D341Med (cell line): ENCODE measurements at places on chromosomes 4 and X.

DNA sequence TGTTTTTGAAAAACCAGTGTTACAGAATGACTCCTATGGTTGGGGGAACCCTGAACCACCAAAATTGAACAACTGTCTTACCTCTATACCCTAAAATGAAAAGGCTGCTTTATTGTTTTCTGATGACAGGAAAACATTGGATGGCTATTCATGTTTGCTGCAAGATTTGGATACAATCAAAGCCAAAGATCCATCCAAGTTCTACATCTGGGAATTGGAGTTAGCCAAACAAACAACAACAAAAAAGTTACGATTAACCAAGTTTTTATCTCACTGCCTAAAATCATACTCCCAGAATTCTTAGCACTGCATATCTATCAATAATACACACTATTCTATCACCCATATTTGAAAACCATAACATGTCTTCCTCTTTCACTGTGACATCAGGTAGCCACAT, 349.7 kb upstream of the SLC7A11 start:
- DNase-seq, result no peak

DNA sequence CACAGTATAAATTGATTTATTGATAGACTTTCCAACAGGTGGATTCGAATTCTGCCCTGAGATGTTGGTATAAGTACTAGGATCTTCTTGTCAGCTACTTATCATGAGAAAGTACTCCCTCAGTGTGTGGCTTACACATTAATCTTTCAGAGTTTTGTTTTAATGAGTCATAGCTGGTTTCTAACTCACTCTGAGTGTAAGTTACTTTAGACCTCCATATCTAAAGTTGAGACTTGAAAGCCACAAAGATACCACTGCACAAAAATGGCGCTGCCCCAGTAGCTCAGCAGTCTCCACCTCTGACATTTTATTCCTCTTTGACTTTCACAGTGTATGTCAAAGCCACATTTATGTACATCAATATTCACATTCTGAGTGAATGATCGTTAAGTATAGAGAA, 318.5 kb downstream of the ARAP2 start:
- DNase-seq, result no peak

DNA sequence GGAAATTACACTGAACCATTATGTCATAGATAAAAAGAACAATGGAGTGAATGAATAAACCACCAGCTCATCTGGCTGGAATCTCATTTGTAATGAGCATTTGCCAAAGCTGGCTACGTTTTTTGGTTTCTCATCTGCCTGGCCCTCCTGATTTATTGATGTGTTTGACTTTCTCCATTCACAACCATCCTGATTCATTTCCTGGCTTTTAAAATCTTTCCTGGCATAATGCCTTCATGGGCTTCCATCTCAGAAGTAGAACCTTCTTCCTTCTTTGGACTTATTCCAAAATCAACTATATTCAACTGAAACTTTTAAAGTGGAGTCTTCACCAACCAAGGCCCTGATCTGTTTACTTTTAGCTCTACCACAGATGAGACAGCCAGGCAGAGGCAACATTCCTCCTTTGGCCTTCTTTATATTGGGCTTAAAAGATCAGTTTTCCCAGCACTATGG, 36.0 kb upstream of the ARSJ start:
- DNase-seq, result no peak

DNA sequence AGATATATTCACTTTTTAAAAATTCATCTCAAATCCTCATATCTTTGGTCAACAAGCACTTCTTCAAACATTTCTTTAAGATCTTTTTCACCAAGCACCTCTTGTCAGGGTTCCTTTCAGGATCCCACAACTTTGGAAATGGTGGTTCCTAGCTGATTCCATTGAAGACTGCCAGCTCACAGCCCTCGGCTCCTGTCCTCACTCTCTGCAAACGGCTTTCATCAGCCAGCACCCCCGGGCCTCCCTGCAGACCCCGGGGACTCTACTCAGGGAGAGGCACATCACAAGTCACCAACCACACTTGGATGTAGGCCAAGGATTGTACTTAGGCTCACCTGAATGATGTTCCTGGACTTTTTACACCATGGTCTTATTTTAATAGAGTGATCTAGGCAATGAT, 20.0 kb downstream of the ZBTB33 start:
- no peak for DNase-seq

DNA sequence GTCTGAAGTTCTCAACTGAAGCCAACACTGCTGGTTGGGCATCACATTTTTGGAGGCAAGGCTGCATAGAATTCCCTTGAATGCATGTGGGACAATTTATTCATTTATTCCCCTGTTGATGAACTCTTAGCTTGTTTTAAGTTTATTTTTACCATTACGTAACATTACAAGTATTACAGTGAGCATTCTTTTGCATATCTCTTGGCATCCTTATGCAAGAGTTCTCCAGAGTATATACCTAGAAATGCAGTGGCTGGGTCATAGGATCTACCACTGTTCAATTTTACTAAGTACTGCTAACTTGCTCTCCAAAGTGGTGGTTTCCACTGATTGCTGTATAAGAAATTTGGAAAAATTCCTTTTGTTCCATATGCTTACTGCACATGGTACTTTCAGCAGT, 66.5 kb downstream of the UCHL1 start:
- DNase-seq, result no peak

- peak; percentile 66 for DNase-seq
These were observed 740 bp upstream of the NPY2R start for GRCh38 chr4:155207534-155208257.

- no peak for DNase-seq
These were observed 84.2 kb downstream of the CNOT6L start for GRCh38 chr4:77734928-77735327.

GRCh38 chrX:72498782-72499181, 73.9 kb downstream of the HDAC8 start:
- DNase-seq, result no peak

DNA sequence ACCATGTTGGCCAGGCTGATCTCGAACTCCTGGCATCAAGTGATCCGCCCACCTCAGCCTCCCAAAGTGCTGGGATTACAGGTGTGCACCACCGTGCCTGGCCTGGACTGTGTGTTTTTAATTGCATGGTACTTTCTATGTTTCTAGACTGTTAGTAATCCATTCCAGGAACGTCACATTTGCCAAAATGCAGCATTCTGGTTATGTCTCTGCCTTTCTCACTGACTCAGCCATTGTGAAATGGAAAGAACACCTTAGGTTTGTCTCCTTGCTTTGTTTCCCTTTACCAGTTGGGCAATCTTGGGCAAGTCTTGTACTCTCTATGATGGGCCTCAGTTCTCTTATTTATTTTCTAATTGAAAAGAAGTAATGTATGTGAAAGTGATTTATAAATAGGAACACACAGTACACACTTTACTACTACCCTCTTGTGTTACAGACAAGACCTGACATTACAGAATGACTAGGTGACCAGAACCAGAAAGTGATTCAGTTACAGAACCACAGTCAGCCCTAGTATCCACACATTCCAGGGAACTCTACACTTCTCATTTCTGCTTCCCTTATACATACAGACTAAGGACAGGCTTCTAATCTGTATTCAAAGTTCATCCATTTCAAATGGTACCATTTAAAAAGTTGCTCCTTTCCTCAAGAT, 187.1 kb downstream of the MGST2 start:
- no peak for DNase-seq

GRCh38 chrX:123648028-123648810, 84.6 kb downstream of the THOC2 start:
- peak; percentile 46 for DNase-seq

DNA sequence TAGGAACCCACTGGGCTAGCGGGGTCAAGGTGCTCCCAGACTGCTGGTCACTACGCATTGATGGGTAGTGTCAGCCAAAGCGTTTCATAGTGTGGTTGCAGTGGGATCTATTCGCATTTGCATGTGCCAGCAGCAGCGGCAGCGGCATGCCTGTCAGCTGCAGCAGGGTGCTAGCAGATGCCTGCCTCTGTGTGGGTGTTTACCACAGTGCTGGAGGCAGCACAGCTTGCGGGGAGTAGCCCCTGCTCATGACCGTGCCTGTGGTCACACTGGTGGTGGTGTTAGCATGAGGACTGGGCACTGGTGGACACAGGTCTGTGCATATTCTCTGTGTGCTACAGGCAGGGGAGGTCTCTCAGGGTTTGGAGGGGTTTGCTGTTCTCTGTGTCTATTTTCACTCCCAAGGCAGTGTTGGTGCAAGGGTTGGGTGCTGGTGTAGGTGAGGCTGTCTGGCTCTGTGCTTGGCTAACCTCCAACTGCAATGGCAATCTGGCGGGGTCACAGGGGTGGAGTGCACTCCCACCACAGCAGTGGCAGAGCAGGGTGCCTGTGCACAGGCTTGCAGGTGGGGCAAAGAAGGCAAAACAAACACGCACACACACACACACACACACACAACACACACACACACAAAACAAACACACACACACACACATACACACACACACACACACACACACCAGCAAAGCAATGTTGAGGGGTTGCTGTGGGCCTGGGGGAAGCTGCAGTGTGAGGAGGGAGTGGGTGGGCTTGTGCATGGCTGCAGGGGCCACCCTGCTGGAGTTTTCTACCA, 184.4 kb downstream of the GLUD2 start:
- no peak for DNase-seq

GRCh38 chrX:131216828-131217227, 72.3 kb downstream of the IGSF1 start:
- DNase-seq, result no peak

- DNase-seq, result no peak
These were observed 41.5 kb downstream of the DCTD start for GRCh38 chr4:182875453-182876405.

GRCh38 chr4:150964754-150965153, 50.3 kb downstream of the LRBA start:
- DNase-seq, result no peak
